ENCODE measurements at places on chromosomes 11 and 22.

DNA sequence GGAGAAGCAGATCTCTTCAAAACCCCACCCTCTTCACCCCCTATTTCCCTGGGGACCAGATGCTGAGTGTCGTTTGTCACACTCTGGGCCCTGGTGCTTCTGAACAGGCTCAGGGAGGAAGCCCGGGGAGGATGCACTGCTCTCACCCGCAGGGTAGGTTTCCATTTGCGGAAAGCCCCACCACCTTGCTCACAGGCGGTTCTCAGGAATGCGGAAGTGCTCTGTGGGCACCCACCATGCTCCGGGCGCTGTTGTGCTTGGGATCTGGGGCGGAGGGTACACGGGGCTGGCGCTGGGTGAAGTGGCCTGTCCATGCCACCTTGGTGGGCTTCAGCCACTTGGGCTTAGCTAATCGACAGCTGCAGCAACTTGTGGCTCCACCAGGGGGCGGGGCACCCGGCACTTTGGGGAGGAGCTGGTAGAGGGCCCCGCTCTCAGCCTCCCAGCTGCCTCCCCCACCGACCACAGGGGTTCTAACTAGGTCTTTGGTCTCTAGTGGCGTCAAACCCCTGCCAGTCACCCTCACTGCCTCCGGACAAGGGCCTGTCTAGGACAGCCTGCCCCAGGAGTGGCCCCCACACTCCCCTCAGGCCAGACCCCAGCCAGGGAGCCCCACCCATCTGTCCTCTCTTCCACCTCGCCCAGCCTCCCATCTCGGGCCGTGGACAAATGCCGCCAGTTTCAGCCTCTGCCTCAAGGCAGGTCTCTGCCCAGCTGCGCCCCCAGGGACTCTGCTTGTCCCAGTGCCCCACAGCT is 7.4 kb downstream of the NDUFV1 start:
- DNase-seq = peak; percentile 93

DNA sequence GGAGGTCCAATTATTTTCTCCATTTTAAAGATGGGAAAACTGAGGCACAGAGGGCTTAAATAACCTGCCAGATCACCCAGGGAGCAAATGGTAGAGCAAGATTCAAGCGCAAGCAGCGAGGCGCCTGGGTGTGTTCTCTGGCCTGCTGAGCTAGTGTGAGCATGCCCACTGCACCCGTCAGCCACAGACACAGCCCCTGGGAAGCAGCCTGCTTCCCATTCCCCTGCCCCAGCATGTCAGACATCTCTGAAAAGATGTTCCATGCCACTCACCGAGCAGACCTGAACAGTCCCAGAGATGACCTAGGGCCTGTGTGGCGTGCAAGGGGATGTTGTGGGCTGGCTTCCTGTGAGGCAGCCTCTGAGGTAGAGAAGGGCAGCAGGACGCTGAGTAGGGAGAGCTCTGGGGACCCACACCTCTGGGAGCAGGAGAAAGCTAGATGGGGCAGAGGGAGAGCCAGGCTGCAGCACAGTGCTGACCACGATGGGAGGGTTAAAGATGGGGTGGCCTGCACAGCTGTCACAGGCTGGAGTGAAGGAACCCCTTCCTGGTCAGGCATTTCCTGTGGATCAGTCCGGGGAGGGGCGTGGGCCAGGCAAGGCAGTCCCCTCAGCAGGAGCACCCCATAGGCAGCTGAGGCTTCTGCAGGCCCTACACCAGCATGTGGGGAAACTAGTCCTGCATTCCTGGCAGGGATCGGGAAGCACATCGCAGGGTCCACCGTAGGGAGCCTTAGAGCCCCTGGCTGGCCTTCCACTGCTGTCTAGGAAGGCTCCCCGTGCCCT is 101.4 kb downstream of the GALNT18 start:
- no peak for DNase-seq

DNA sequence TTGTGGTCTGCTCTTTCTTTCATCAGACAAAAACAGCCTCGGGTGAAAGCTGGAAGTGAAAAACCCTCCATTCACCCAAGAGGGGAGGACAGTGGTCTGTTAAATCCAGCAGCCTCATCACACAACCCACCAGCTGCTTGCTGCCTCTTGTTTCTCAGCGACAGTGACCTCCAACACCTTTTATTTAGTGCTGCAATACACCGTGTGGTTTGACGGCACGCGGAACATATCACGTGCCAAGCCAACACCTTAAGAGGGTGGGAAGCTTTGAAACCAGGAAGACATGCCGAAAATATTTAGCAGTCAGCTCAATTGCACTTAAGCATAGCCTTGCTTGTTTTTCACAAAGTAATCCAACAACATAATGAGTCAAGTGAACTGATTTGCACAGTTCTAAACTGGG is 39.8 kb upstream of the POGLUT3 start:
- DNase-seq = no peak

DNA sequence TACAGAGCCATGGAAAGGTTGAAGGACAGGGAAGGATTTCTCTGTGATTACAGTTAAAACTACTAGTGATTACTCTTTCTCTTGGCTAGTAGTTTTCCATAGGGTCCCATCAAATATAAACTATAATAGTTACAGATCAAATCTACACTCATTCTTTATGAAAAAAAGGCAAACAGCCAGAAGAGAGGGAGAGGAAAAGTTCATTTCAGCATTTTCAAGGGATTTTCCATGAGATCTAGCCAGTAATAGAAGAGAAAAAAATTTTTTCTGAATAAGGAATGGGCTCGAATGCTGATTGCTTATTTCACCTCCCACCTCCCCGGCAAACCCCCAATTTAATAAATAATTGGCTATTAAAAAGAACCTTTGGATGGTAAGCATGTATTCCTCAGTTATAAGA is 74.8 kb upstream of the BLID start:
- no peak for DNase-seq

GRCh38 chr11:71934213-71934612 is 5.4 kb downstream of the RNF121 start:
- DNase-seq = no peak

DNA sequence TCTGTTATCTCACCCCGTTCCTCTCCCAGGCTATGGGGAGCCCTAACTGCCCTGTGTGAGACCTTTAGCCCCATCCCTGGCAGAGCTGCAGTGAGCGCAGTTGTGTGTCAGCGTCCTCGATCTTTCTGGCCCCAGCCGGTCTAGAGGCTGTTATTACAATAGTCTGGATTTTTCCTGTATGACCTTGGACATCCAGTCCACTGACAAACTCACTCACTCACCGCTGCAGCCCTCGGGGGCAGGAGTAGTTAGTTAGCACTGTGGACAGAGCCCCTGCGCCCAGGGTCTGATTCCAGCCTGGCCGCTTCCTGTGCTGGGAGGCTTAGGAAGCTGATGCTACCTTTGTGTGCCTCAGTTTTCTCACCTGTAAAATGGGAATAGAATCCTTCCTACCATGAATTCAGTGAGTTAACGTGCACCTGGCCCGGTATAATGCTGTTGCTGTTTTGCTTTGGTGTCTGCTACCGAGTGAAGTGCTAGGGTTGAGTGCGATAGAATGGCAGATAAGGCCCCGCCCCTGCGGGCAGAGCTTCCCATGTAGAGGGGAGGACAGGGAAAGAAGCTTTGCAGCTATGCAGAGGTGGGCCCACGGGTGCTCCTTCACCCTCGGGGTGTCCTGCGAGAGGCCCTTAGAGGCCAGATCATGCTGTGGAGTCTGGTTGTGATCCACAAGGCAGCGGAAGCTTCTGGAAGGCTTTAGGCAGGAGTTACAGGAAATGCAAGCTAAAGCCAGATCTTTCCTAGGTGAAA is 3.0 kb downstream of the LRP5 start:
- DNase-seq = no peak
